Stimulated activated effector memory CD8-positive, alpha-beta T cell treated with anti-CD3 and anti-CD28 coated beads, Interleukin-12 subunit alpha, Interleukin-12 subunit beta, amount 100 ng/mL, for 72 hours (primary cell): ENCODE measurements at places on chromosomes 4 and X.

GRCh38 chr4:186910385-186910784, 186.7 kb upstream of the FAT1 start:
- DNase-seq: no peak

DNA sequence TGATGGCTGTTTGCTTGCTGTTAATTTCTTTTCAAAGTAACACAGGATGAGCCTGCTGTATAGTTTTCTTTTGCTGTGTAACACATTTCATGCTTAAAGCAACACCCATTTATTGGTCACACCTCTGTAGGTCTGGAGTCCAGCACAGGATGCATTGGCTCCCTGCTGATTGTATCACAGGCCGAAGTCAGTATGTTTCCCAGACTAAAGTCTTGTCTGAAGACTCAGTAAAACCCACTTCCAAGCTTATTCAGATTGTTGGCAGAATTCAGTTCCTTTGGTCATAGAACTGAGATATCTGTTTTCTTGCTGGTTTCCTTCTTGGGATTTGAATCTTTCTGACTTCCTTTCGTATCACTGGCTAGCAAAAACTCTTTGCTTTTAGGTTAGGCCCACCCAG, 54.3 kb downstream of the LRP2BP start:
- no peak for DNase-seq

- DNase-seq: no peak
These were observed 91.9 kb downstream of the GPC4 start for GRCh38 chrX:133323431-133323830.

DNA sequence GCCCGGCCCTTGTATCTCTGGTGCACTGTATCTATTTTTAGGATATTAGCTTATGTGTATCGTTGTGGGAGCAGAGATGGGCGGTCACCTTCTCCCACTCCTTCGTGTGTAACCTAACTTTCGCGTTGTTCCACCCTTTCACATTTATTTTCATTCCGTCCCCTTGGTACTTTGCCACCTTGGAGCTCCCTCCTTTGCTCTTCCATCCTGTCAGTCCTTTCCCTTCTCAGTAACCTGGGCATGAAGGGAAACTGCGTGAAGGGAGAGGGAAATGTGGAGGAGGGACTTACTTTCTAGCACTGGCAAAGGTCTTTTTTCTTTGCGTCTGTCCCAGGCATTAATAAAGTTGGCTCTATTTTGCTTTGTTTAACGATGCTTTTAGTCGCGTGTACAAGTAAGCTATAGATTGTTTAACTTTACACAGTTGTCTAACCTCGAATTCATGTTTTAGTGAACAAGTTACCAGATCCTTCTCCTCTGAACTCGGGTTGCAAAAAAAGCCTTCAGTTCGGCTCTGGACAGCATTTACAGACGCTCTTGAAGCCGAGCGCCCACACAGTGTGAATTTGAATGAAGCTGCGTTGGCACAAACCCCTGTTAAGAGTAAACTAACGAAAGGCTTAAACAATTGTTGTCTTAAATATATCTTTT, 3.9 kb downstream of the PCDH10 start:
- no peak for DNase-seq

DNA sequence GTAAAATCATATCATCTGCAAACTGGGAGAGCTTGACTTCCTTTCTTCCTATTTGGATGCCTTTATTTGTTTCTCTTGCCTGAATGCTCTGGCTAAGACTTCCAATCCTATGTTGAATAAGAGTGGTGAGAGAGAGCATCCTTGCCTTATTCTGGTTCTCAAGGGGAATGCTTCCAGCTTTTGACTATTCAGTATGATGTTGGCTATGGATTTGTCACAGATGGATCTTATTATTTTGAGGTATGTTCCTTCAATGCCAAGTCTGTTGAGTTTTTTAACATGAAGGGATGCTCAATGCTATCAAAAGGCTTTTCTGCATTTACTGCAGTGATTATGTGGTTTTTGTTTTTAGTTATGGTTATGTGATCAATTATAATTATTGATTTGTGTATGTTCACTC, 2144.6 kb upstream of the TENM3 start:
- DNase-seq: no peak

DNA sequence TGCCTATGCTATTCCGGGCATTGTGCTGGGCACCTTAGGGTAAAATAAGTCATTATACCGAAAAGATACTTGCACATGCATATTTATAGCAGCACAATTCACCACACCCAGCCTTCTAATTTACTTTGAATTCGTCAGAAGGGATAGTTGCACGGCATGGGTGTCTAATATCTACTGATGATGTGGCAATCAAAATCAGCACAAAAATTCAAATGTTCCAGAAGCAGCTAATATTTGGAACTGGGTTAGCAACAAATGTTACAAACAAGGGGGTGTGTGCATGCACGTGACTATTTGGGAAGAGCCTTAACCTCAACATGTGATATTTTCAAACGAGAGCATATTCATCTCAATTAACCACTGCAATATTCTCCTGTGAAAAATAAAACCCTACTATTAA, 79.7 kb upstream of the PRSS48 start:
- DNase-seq: no peak

- no peak for DNase-seq
These were observed 103.5 kb upstream of the NOCT start for GRCh38 chr4:138911909-138912703.

DNA sequence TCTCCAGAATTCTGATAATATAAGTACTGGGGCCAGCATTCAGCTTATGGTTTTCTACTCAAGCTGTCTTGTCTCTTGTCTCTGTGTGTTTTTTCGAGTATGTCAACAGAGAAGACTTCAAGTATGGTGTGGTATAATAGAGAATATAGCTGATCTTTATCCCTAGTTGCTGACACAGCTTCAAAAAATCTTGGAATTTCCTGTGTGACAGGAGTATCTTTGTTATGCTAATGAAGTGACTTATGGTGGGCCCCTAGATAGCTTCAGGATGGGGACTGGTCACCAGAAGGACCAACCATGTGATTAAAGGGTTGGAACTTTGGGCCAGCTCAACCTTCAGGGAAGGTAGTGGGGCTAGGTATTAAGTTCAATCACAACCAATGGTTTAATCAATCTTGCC, 2.9 kb downstream of the GPRASP3 start:
- DNase-seq: no peak

GRCh38 chr4:99219479-99219878, 433 bp upstream of the ADH6 start:
- no peak for DNase-seq

DNA sequence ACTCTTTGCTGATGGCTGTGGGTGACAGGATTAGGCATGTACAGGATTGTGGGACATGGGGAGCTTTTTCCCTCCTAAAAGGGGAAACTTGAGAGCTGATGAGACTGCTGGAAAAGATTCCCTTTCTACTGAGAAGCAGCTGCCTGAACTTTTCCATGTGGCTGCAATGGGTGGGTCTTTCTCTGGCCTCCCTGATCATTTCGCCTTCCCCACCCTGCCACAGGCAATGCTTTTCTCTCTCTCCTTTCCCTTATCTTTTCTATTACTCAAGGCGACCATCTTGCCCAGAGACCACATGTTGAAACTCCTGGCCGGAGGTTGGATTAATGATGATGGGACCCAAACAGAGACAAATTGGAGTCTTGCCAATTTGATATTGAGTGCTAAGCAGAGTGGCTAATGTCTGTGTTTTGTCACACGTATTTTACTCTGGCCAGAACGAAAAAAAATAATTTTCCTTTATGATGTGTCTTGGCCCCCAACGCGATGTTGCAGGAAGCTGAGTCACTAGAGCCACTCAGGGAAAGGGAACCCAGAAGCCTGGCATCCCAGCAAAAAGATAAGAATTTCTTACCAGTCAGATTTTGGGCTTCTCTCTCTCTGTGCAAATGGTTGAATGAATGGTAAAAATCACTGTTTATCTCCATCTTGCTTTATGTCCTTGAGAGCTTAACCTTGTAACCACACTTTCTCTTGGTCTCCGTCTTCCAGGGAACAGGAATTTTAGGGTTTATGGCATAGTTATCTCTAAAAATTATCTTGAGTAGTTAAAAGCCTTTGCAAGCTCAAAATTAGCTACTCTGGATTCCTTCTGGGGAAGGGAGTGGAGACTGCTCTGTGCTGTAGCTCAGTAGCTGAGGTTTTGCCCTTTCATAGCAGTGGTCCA, 19.4 kb upstream of the ATP8A1 start:
- no peak for DNase-seq

- no peak for DNase-seq
These were observed 942 bp upstream of the L1CAM start for GRCh38 chrX:153886915-153887314.

GRCh38 chrX:78555401-78555980, 103.6 kb downstream of the RTL3 start:
- no peak for DNase-seq

DNA sequence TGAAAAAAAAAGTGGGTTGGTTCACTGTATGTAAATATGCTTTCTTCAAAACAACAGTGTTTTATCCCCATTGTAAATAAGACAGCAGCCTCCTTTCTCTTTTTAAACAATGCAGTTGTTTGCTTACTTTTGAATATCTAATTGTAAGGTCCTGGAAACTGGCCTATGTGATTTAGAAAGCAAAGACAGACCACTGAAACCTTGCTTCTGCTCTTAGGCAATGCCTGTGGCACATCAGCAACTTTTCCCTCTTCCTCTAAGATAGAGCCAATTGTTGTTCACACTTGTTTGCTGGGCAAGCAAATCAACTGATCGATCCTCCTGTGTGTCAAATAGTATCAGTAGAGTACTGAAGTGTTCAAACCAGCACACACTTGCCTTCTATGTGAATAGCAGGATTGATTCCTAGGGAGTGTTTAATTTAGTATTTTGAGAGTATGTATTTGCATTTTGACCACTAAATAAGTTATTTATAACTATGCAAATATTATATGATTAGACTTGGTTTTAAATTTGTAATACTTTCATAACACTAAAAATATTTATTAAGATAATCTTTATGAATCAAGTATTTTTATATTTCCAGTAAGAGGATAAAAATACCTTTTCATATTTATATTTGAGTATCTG, 55.4 kb upstream of the GRPR start:
- DNase-seq: no peak

GRCh38 chrX:40531056-40531826, 49.5 kb upstream of the ATP6AP2 start:
- no peak for DNase-seq

DNA sequence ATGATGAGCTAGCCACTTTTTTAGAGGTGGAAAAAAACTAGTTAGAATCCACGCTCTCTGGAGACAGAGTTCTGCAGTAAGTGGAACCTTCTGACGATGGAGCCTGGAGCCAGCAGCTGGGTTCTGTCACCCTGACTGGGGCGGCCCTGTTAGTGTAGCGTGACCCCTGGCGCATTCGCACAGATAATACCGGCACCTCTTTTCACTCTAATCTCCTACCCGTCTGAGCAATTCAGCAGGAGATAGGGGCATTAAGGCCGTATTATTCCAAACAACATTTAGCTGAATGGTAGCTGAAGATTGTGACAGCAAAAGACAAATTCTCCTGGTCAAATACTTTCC, 292.6 kb downstream of the FBXO8 start:
- DNase-seq: no peak

DNA sequence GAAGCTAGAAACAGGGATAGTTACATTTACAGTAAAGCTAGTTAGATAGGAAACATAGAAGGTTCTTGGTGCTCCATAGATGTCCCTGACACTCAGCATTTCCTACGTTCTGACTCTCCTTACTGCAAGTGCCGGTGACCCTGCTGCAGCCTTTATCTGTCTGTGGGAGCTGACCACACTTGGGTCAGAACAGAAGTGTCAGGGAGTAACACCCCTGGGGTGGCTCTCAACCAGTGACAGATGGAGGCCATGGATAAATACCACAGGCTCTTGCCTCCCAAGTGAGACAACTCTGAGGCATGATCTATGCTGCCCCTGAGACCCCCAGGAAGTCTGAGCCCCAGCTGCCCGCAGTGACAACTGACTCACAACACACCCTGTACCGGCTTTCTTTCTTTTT, 69.8 kb downstream of the ANXA3 start:
- no peak for DNase-seq

DNA sequence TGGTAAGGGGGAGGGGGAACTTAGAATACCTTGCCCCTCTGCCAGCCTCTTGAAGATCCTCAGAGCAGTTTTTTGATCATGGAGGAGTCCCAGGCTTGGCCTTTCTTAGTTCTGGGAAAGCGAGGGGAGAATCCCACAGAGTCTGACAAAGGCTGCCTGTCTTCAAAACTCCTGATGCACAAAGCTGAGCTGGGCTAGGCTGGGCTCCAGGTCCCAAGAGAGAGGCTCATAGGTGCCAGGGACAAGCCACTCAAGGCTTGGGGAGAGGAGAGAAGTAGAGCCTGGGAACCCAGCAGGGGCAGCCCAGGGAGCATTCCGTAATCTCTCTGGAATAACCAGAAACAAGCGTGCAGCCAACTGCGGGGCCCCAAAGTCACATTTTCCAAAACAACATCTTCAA, 37.0 kb upstream of the MTM1 start:
- DNase-seq: no peak

GRCh38 chr4:109532182-109532581, 27.9 kb upstream of the MCUB start:
- no peak for DNase-seq

- DNase-seq: no peak
These were observed 19.3 kb upstream of the CSF2RA start for GRCh38 chrX:1249101-1249887.

DNA sequence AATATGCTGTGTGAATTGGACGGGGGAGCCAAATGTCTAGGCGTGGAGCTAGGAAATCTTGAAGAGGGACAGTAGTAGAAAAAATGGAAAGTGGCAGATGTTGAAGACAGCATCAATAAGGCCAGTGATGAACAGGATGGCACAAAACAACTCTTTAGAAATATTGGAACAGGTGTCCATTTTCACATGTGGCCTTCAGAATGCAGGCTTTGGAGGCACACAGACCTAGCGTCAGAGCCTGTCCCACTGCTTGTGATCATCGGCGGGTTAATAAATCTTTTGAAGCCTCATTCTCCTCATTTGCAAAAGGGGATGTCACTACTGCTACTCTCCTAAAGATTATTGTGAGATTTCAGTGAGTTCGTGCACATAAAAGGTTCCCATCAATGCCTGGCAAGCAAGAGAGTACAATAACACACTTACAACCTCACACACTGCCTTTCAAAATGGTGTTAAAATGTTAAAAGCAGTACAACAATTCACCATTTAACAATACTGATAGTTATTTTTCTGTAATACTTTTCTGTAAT, 2.4 kb downstream of the PDLIM3 start:
- DNase-seq: no peak

- DNase-seq: no peak
These were observed 101.8 kb downstream of the MID1IP1 start for GRCh38 chrX:38902972-38903492.

GRCh38 chr4:48949518-48950219, 36.4 kb upstream of the CWH43 start:
- no peak for DNase-seq
